ENCODE measurements at places on chromosomes 12 and 14.

GRCh38 chr12:32072102-32072501, 34.5 kb upstream of the BICD1 start:
- no peak for DNase-seq

GRCh38 chr14:60863249-60863648, 117.6 kb downstream of the TRMT5 start:
- DNase-seq: no peak

DNA sequence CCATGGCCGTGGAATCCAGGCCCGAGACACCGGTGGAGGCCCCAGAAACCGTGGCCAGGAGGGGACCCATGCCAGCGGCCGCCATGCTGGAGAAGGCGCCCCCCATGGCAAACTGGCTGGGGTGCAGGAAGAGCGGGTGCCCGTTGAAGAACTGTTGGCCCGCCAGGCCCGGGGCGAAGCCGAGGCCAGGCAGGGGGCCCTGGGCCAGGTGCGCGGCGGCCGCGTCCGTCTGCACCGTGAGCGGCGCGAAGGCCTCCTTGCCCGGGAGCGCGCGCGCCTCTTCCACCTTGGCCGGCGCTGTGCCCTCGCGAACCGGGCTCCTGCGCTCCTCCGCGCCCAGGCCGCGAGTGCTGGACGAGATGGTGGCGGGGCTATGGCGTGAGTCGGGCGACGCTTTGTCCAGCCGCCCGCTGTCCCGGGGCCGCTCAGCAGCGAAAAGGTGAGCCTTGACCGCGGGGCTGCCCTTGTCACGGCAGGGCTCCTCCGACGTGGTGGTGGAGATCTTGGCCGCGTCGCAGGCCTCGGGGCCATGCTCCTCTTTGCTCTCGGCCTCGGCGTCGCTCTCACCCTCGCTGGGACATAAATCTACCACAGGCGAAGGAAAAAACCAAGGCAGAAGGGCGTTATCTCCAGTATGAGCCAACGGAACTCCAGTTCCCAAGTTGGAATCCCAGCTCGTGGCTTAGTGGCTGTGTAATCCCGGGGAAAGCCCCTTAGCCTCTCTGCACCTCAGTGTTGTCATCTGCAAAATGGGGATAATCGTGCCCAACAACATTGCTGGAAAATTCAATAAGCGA, 9.5 kb downstream of the TBX3 start:
- no peak for DNase-seq

GRCh38 chr14:99535448-99535847, 54.2 kb downstream of the CCNK start:
- no peak for DNase-seq

DNA sequence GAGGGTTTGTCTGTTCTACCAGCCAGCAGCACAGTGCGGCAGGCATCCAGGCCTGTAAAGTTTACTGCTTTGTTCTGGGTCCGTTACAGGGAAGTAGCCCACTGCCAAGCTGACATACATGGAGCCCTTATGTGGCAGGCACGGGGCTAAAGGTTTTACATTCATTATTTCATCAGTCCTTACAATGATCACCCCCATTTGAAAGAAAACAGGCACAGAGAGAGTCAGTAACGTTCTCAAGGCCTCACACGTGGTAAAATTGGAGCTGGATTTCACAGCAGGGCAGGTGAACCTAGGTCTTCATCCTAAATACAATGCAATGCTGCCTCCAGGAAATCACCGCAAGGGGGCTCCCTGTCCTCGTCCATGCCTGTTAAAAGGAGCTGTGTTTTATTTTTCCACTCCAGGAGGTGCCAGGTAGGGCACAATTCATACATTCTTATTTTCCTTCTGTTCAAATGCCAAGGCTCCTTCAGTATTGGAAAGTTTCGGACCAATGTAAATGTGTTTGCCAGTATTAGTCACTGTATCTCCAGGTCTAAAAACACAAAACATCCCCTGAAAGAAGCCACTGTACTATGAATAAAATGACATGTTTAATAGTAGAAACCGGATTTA, 172.2 kb upstream of the GZMB start:
- DNase-seq: peak; percentile 8

DNA sequence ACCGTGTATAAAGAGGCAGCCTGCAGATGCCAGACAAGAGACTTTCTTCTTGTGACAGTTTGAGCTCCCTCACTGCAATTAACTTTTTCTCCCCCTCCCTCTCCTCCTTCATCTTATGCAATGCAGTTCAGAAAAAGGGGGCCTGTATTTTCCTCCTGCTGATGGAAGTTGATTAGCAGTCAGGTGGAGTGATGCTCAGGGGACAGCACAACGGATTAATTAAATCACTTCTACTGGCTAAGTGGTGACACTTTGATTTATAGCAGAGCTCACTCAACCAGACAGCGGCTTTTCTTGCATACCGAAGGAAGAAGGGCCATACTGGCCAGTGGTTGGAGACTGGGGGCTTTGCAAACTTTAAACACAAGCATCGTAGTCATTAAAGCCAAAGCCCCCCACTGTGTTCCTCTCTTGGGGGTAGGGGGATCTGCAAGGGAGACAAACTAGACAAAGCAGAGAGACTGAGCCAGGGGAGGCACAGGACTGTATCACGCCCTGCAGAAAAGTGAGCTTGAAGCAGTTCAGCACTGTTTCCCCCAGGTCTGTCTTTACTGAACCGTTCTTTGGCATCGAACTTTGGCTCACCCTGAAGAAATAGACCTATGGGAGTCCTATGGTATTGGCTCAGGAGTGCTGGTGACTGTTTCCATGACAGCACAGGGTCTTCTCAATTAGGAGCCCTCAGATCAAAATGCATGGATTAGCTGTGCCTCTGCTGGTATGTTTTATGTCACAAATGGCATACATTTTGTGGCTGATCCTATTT, 47.7 kb downstream of the SPRING1 start:
- no peak for DNase-seq

DNA sequence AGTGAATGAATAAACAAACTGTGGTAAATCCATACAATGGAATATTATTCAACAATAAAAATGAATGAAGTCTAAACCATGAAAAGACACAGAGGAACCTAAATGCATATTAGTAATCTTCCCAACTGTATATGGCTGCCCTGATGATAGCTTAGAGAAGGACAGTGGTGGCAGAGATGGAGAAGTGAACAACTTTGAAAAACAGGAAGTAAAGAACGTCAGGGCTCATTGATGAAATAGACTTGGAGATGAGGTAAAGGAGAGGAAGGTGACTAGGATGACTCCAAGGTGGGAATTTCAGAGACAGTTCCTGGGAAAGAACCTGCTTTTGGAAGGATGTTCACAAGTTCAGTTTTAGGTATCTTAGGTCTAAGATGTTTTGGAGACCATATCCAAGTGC, 36.3 kb upstream of the NT5DC3 start:
- no peak for DNase-seq

GRCh38 chr14:54299410-54300363, 97.1 kb upstream of the CDKN3 start:
- DNase-seq: no peak

GRCh38 chr12:97312570-97313135, 150.0 kb upstream of the RMST start:
- no peak for DNase-seq

DNA sequence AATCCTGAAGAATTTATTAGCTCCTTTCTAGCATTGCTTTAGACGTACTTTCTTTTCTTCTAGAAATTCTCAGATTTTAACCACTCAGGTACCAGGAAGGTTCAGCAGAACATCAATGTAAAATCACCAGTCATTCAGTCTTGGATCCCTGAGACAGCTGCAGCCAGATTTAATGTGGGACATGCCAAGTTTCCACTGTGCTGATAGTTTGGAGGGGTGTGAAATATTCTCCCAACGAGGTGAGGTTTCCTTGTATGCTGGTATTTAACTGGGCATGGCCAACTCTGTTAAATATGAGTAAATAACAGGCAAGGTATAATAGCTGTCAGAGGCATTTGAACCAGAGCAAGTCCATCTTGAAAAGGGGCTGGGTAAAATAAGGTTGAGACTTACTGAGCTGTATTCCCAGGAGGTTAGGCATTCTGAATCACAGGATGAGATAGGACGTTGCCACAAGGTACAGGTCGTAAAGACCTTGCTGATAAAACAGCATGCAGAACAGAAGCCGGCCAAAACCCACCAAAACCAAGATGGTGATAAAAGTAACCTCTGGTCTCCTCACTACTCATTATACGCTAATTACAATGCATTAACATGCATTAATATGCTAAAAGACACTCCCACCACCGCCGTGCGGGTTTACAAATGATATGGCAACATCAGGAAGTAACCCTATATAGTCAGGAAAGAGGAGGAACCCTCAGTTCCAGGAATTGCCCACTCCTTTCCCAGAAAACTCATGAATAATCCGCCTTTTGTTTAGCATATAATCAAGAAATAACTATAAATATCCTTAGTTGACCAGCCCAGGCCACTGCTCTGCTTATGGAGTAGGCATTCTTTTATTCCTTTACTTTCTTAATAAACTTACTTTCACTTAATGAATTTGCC, 75.2 kb upstream of the RASSF8 start:
- no peak for DNase-seq

DNA sequence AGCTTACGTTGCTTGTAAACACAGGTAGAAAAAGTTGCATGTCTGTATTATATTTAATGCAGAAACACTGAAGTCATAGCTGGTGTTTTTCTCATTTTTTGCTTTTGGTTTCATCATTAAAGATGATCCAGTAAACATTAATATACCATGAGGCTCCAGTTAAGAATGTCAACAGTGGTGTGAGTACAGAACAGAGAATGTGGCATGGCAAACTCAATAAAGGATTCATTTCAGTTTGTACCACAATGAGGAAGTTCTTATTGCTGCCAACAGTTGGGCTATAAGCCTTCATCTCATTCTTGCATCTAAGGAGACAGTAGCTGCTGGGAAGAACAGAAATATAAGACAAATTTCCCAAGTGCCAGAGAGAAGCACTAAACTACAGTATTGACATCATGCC, 72.1 kb upstream of the ST8SIA1 start:
- DNase-seq: no peak

DNA sequence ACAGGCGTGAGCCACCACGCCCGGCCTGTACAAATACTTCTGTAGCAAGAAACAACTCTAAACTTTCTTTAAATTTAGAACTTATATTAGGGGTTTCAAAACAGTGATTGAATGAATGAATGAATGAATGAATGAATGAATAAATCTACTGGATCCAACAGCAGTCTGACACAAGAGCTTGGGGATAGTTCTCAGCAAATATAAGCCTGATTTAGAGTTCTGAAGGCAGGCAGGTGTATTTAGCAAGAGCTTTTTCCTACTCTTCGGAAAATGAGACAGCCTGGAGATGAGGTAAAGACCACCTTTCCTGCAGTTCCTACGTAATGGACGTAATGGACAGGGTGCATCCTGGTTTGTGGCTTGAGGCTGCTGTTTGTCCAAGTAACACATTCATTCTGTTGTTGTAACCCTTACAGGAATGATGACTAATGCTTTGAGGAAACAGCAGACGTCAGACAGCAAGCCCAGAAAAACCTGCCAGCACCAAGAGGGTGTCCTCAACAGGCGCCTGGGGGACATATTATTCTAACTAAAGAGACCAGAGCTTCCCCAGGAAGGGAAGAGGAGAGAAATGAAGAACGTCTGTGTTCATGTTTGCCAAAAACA, 277.4 kb upstream of the SOX5 start:
- no peak for DNase-seq

GRCh38 chr12:118299791-118300460, 72.8 kb downstream of the TAOK3 start:
- no peak for DNase-seq

DNA sequence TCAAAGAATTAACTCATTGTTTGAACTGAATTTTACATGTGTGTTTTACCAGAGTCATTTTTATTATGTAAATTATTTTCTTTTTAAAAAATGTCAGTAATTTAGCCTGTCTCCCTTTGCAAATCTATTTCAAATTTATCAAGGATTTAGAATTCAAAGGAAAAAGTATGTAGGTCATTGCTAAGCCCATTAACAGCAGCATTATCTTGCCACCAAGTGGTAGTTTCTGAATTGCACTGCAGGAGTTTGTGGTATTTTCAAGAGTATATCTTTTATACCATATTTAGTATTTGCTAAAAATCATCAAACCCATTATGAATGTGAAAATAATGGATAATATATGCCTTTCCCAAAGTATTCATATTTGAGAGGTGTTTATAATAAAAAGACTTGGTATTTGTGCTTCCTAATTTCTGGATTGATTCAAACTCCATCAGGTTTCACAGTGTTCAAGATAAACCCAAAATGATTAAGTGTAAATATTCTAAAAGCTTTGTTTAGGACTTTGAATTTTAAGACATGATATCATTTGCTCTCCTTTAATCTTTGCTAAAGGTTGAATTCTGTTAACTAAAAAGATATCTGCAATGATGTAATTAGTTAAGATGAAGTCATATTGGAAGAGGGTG, 711.4 kb downstream of the FSCB start:
- no peak for DNase-seq

DNA sequence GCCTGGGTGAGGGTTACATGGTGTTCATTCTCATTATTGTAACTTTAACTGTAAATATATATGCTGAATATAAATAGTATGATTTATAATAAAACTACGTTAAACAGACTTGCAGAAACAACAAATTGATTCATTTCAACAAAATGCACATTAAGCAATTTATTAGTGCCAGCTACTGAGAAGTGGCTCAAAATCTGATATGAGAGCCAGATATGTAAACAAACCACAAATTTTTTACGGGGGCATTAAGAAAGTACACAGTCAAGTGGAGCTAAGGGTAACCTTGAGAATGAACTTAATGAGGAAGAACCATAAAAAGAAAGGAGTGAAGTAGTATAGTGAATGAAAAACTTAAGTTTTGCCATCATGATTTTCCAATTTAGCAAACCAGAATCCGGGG, 40.3 kb downstream of the CEP128 start:
- no peak for DNase-seq

- DNase-seq: no peak
Observed at GRCh38 chr12:104928036-104928745, 29.9 kb downstream of the SLC41A2 start.

DNA sequence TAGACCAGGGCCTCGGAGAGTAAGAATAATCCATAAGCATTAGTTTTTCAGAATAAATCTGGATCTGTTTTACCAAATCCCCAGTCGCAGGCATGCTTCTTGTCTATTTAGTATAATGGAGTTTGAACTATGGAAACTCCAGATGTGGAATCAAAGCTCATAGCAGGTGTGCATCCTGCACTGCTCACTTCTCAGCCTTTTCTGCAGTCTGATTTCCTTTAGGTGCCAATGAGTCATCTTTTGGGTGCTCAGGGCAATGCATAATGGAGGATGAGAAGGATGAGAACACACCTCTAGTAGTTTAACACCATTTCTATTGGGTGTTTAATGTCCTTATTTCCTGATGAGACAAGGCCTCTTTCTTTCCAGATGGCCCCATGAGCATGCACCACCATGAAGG, 961.2 kb downstream of the TMEM121 start:
- no peak for DNase-seq

Measured in CD4-positive, alpha-beta T cell treated with Interleukin-4 for 4 hours (primary cell).